ENCODE measurements at places on chromosomes 4 and X.

DNA sequence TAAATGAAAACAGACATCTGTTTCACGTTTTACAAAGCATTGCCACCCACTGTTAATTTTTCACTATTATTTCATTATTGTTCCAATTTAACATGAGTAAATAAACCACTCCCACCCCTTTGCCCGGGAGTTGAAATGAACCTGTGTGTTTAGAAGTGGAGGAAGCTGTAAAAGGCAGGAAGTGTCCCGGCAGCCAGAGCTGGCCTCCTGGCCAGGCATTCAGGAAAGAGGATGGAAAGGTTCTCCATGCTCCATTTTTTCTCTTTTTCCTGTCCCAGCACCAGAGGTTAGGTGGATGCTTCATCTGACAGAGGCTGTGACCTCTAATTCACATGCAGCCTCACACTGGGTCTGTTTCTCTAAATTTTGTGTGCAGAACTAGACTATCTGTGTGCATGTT is 55.5 kb upstream of the LNX1 start:
- no peak for DNase-seq

DNA sequence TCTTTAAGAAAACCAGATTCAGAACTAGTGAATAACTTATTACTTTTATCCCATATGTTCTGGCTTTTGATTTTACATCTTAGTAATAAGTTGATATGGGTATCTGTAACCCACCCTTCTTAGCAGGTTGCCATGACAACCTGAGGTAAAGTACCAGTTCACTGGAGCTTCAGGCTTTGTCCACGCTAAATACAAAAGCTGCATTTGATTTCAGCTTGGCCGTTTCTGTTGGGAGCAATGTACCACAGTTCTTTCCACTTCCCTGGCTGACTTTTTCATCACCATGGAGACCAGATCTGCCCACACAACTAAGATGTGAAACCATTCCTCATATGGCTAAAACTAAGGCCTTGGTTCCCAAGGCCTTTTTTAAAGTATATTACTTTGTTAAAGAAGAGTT is 26.1 kb downstream of the KLHL34 start:
- peak; percentile 45 for DNase-seq

DNA sequence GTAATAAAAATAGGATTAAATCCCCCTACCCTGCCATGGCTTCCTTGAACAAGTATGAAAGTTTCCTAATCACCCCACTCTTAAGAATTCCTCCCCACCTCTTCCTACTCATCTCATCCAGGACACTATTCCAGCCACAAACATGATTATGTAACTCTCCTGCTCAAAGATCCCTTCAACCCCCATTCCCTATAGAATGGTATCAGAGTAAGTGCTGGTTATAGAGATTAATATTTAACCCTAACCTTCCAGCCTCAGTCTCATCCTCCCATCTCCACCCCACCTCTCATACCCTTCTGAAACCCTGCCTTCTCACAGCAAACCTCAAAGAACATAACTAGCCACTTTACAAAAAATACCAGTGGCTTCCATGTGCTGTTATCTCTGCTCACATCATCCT is 155.1 kb downstream of the PPP3CA start:
- DNase-seq: no peak

GRCh38 chr4:103264905-103265304 is 66.8 kb upstream of the CENPE start:
- DNase-seq: no peak

GRCh38 chr4:34269613-34270012 is 1974.7 kb downstream of the ARAP2 start:
- DNase-seq: no peak

GRCh38 chrX:152641996-152642395 is 4.3 kb downstream of the GABRQ start:
- DNase-seq: no peak

DNA sequence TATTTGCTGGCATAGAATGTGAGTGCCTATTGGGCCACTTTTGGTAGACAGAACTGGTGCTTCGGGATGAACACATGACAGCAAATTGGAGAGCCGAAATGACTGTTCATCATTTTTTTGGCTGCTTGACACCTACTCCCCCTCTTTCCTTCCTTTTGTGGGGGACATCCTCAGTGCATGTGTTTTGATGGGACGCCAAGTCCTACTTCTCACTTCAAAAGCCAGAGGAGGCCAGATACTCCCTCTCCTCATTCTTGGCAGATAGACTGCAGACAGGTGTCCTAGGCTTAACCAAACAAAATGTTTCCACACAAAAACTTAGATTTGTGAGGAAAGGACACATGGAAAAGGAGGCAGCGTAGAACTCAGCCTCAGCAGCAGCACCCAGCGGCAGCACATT is 62.4 kb downstream of the DCHS2 start:
- no peak for DNase-seq

DNA sequence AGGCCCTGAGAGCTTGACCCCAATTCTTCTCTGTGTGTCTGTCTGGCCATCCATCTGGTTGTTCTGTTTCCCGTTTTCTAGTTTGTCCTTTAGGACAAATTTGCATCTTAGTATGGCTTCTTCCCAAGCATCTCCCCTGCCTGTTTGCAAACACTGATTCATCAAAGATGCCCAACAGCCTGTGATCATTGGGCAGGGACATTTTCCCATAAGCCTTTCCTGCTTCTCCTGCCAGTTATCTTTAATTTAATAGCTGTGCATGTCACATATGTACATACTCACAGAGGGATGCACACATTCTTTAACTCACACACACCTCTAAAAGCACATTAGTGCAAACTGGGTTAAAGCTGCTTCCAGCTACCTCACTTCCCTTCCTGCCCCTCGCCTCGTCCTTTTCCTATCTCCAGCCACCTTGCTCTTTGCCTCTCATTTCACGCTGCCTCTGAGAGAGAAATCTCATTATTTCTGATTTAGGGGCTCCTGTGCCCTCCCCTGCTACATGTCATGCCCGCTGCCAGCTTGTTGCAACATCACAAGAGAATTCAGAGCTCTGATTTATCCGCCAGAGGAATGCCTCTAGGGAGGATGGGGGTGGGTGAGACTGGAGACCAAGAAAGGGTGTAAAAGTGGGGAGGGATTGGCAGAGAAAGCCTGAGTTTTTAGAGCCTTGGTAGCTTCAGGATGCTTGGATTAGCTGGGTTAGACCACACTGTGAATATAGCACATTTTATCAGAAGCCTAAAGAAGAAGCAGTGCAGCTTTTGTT is 100.6 kb downstream of the NHS start:
- DNase-seq: peak; percentile 1

DNA sequence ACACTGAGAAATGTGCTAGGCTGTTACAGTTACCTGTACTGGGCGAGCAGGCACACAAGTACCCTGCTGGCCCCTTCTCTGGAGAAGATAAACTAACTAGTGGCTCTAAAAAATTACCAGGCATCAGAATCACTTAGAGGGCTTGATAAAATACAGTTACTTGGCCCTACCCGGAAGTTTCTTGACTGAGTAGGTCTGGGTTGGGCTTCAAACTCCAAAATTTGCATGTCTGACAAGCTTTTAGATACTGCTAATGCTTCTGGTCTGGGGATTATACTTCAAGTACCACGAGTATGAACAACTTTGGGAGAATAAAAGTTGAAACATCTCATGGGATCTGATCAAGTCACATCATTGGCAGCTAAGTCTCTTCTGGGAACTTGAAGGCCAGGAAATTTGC is 30.8 kb downstream of the CEP135 start:
- DNase-seq: no peak

DNA sequence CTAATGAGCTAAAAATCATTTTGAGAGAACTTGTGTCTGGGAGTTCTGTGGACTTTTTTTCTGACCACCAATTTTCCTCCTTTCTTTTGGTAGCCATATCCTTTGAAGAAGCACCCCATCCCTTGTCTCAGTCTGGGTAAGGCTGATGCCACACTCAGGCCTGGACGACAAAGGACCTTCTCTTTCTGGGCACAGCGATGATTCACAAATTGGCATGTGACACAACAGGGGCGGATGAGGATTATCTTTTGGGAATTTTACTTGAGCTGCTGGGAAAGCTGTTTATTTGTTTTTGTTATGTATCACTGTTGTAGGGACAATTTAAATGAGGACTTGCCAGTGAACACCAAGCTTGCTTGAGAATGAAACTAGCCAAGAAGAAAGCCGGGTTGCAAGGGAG is 233.4 kb upstream of the HAND2 start:
- DNase-seq: no peak

- DNase-seq: no peak
Measured at GRCh38 chr4:96698831-96699230, 858.9 kb downstream of the PDHA2 start.

DNA sequence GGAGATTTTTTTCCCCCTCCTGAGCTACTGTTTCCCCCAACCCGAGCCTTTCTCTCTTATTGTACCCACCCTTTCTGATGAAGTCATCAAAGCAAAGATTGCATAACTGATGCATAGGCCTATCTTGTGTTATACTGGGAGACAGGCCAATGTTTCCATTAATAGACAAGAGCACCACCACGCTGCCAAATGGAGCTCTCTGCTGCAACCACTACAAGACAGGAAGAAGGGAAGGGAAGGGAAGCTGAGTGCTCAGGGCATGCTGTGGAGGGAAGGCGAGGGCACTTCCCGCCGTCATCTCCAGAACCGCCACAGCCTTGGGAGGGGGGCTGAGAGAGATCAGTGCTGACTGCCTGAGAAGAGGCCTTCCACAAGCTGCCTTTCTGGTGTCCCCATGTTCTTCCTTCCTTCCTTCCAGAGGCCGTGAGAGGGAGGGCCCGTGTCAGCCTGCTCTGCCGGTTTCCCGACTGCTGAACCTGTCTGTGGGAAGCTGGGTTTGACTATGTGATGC is 75.0 kb downstream of the MGST2 start:
- peak; percentile 97 for DNase-seq

- no peak for DNase-seq
Measured at GRCh38 chrX:50103176-50103575, 97.6 kb downstream of the AKAP4 start.

- DNase-seq: no peak
Measured at GRCh38 chr4:88457307-88458103, 586 bp downstream of the HERC5 start.

DNA sequence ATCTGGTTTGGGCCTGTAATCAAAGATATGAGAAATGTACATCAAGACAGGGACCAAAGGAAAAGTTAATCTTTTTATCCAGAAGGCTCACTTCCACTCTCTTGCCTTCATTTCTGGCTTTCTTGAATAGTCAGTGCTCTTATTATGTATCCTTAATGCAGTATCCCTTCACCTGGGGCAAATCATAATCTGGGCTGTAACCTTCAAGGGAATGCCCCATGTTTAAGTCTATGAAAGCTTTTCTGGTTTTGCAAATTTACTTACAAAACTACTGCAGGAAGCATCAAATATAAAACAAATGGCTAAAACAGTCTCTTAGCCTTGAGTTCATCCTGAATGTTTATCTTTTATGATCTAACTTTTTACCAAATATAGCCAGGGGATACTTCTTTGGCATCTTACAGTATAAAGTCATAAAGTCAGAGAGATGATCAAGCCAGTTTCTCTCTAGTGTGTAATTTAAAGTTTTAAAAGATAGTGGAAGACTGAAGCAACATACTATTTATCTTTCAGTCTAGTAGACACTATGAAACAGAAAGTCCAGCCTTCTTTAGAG is 1214.8 kb downstream of the STIM2 start:
- no peak for DNase-seq

- no peak for DNase-seq
Measured at GRCh38 chr4:141826260-141826659, 189.9 kb downstream of the IL15 start.

DNA sequence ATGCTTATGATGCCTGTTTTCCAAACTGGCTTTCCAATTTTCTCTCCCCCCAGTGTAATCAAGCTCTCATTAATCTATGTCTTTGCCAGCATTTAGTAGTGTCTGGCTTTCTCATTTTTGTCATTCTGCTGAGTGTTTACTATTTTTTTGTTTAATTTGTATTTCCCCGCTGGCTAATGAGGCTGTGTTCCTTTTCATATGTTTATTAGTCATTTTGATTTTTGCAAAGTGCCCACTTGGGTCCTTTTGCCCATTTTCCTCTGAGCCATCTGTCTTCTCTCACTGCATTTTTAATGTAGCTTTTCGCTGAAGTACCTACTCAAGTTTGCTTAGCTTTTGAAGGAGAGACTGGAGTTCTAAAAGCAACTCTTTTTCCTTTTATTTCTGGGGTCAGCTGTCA is 14.7 kb downstream of the DCK start:
- no peak for DNase-seq

DNA sequence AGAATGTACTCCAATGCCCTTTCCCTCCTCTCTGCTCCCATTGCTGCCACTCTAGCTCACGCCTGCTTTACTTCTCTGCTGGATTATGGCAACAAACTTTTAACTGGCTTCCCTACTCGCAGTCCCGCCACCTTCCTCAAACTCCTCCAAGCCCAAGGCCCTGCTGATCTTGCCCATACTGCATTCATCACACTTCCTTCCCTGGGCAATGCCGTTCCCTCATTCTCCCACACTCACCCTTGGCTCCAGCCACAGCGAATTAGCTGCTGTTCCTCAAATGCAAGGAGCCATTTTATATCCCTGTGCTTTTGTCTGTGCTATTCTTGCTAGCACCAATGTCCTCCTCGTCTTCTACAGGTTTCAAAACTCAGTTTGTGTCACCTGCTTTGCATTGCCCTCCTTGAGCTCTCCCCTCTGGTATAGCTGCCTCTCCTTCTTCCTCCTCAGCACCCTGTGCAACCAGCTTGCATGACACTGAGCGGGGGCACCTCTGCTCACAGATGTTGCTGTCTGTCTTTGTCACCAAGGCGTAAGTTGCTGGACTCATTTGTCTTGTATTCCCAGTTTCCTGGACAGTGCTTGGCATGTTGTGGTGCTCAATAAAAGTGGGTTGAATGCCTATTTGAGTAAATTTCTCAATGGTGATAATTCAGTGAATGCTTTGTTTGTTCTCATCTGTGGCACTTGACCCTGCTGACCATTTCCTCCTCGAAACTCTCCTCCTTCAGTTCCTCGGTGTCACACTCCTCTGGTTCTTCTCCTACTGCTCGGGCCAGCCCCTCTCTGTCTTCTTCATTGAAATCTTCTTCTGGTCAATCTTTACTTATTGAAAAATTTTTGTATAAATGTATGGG is 22.4 kb upstream of the MGST2 start:
- no peak for DNase-seq

DNA sequence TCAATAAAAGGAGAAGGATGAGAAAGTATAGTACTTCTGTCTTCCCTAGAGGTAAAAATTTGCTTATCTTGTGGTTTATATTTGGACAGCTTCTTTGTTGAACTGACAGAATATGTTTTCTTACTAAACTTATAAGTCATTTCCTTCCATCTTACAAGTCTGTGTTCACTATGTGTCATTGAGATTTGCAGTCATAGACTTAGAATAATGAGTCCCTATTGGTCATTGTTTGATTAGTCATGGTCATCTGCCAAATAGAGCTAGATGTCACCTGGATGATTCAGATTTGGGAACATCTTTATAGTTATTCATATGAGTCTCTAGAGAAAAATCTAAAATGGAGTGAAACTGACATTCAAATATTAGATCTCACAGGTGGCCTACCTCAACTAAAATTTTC is 51.5 kb downstream of the SPATA18 start:
- no peak for DNase-seq

- DNase-seq: no peak
Measured at GRCh38 chr4:121717680-121718237, 21.0 kb upstream of the ANXA5 start.

DNA sequence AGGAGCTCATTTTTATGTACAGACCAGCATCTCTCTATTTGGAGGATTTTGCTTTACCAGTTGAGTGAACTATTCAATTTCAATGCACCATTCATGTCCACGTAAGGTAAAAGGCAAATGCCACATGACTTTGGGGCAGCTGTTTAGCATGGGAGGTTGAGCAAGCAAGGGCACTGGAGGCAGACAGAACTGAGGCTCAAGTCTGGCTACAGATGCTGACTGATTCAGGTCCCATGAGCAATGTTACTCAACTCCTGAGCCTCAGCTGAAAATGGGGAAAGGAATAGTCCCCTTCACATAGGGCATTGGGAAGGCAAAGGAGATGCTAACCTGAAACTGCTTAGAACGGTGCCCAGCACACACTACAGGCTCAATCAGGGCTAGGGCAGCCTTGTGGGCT is 93.0 kb upstream of the MTM1 start:
- DNase-seq: no peak
